ENCODE measurements at places on chromosomes 1 and 21.

- no peak for DNase-seq
These were observed 677 bp downstream of the AGPAT3 start for GRCh38 chr21:43865540-43866259.

DNA sequence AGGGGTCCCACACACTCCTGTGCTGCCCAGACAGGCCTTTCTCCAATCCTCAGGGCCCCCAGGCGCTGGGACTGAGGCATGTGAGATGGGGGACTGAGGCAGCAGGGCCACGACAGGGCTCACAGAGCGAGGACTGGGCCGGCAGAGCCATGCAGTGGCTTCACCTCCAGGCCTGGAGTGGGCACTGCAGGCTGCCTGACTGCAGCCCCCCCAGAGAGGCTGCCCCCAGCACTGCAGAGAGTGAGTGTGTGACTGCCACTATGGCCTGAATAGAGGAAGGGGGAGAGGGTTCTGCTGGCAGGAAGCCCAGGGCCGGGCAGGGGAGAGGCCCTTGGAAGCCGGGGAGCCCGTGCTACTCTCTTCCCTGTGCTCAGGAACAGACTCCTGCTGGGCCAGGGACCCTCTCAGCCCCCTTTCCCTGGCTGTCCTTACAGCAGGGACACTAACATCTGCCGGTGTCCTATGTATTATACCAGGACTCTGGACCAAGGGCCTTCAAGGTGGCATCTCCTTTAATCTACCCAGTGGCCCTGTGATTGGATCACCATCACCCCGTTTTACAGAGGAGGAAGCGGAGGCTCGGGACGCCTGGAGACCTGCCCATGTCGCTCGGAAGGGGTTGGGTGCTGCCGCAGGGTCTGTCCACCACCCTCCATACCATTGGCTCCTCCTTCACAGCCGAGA is 20.2 kb upstream of the PLEKHG5 start:
- DNase-seq, result no peak

DNA sequence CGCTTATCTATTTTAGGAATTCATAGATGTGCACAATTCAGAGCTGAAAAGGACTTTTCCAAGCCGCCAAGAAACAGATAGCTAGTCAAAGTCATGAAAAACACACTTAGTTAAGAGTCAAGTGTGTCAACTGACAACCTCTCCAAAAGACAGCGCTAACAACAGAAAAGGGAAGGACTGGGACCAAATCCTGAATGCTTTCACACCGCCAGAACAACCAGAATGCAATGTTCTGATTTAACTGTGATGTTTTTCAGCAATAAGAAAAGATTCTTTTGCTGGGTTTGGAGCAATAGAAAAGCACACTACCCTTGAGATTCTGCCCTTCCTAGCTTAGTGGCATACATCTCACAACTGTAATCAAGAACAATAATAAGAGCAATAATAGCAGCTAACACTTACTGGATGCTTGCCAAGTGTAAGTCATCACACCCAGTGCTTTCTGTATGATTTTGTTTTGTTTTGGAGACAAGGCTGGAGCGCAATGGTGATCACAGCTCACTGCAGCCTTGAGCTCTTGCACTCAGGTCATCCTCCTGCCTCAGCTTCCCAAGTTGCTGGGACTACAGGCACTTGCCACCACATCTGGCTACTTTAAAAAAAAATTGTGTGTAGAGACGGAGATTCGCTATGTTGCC is 33.9 kb upstream of the SDC3 start:
- DNase-seq, result no peak

GRCh38 chr1:67059346-67059745 is 5.4 kb upstream of the SLC35D1 start:
- DNase-seq, result no peak

DNA sequence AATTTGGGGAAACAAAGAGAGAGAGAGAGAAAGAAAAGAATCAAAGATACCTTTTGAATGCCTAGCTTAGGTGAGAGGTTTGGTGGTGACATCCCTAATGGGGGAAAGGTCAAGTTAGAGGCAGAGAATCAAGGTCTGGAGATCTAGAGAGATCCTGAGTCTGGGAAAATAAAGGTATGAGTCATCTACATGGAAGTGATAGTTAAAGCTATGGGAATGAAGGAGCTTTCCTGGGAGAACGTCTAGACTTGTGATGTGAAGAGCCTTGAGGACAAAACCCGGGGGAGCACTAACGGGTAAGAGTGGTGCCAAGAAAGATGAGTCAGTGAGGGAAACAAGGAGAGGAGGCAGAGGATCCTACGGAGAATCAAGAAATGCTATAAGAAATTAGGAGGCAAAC is 110.8 kb upstream of the RUNX1 start:
- DNase-seq, result no peak

DNA sequence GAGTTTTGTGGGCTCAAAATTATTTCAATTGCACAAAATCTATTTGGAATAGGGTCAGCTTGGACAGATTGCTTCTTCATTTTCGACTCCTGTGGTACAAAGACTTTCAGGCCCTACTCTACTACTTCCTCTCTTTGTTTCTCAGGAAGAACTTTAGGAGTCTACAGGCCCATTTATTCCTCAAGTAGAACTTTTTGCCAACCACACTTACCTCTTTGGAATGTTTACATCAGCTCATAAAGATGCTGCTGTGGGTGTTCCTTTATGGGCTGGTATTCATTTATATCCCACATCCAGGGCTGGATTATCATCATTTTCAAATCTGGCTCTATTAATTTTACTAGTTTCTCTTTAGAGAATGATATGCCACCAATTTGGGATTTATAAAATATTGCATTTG is 46.3 kb upstream of the TNFSF18 start:
- no peak for DNase-seq

DNA sequence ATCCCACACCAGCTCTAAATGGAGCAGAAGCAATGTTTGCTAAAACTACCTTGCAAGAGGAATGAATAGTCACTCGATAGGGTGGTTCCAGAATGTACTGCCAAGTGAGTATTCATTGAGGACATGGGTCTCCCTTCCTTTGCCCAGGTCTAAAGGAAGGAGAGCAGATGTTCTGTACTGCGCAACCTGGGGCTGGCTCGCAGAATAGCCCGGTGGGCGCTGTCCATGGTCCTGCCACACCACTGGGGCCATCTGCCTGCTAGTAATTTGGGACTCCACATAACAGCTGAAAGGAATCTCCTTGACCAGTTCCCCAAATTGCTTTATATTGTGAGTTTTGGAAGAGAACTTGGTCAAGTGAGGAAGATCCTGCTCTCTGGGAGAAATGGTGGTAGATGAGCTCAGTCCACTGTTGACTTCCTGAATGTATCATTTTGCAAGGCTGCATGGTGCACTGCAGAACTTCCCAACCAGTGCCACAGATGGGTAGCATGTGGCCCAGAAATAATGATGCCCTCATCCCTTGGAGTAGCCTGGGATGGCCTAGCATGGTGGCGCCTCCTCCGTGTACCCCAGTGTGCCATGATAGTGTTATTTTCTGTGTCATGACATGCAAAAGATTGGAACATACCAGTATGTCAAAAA is 5.7 kb downstream of the SLC6A17 start:
- peak; percentile 27 for DNase-seq

- no peak for DNase-seq
These were observed 10.5 kb upstream of the CNIH3 start for GRCh38 chr1:224605482-224606181.

DNA sequence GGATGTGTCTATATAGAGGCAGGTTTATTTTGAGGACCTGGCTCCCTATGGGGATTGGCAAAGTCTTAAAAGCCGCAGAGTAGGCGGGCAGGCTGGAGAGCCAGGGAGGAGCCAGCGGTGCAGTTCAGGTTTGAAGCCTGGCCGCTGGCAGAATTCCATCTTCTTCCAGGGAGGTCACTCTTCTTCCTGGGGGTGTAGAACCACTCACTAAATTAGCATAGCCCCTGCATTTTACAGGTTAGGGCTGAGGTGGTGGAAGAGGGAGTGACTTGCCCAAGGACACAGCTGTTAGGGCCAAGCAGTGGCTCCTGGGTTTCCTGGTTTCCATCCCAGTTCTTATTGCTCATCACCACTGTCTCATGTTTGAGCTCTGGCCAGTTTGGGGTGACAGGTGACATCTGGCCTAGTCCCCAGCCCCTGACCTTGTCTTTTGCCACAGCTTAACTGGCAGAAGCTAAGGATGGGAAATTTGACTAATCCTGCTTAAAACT is 1.4 kb downstream of the PINK1 start:
- no peak for DNase-seq

GRCh38 chr1:157893686-157894085 is 52.1 kb upstream of the CD5L start:
- no peak for DNase-seq

DNA sequence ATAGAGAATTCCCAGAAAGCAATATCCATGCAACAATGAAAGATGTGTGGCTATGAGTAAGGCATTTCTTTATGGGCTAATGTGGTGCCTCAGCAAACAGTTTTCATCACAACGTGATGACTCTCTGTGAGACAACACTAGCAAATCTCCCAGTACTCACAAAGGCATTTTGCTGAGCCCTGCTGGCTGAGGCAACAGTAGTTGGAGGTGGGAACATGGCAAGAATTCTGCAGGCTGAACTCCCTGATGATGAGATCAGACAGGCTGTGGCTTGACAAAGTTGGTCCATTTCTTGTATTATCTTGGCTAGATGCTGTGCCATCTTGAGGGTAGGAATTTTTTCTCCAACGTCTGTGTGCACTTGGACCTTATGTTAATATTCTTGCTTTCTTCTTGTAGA is 24.6 kb downstream of the PROX1 start:
- DNase-seq, result no peak

DNA sequence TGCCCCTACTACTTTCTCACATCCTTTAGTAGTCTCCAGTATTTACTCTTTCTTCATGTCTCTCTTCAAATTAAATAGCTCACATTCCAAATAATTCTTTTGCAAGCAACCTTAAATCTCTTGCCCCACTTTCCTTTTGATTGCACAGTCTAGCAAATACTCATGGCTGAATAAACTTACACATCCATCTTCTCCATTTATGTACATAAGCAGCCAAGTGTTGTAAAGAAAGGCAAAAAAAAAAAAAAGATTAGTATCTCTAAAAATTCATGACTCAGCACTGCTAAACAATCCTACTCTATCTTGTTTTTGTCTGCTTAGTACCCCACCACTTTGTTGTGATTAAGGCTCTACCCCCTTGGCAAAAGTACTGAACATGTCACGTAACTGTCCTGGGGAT is 42.6 kb downstream of the F13B start:
- DNase-seq, result no peak

DNA sequence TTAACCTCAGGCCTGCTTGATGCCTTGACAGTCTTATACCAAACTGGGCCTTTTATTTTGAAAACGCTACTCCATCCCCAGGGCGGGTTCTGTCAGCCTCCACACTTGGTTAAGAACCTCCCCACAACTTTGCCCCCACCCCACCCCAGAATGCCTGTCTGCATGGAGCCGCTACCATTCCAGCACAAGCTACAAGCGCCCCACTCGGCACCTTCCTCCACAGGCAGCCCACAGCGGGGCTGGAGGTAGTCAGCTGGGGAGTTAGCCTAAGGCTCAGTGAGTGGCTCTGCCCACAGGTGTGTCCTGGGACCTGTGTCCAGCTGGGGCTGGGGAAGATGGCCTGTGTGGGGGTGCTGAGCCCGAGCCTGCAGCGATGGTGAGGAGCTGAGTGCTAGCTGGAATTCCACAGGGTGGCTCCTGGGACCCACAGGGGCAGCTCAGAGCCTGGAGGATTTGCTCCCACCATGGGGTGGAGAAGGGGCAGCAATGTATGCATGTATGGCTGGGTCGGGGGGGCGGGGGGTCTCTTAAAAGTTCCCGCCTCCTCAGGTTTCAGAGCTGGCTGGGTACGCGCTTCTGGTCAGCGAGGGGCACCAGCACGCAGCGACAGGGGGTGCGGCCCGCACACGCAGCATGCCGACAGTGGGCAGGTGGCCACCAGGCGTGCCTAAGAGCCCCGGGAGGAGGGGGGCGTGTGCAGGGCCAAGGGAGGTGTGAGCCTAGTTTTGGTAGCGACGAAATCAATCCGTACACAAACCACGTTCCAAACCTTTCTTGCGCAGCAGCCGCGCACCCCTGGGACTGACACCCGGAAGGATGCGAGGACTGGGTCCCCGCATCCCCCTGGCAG is 917 bp downstream of the ETNK2 start:
- DNase-seq, result no peak

- DNase-seq, result no peak
These were observed 50.0 kb upstream of the TARDBP start for GRCh38 chr1:10962483-10962882.

GRCh38 chr1:3674100-3675094 is 22.1 kb downstream of the TP73 start:
- DNase-seq, result no peak

DNA sequence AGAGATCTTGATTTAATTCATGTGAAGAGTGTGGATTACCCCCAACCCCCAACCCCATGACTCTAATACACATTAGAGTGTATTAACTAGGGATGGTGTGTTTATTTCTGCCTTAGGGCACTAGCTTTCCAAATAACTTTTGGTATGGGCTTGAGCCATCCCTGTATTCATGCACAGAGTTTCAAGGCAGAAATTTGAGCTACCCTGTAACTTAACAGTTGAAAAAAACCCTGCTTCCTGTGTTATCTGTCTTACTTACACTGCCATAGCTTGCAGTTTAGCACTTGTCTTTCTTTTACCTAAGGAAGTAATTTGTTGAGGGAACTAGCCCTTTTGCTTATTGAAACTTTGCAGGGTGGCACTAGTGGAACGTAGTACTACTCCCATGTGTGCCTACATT is 6.3 kb downstream of the SRSF11 start:
- DNase-seq, result no peak

DNA sequence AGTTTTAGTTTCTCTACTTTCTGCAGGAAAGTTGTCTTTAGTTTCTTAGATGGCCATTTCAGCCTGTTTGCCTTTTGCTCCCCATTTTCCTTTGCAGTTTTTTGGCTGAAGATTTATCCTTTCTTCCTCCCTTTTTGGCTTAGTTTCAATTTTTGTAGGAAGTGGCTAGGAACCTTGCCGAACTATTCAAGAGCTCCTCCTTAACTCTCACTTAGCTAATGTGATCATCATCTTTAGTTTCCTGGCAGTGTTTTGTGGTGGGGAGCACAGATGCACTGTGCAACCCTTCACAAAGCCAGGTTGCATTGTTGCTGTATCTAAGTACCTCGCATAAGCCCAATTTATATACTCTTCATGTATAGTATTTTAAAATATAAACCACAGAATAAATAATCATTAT is 28.8 kb upstream of the CCDC181 start:
- DNase-seq, result no peak

DNA sequence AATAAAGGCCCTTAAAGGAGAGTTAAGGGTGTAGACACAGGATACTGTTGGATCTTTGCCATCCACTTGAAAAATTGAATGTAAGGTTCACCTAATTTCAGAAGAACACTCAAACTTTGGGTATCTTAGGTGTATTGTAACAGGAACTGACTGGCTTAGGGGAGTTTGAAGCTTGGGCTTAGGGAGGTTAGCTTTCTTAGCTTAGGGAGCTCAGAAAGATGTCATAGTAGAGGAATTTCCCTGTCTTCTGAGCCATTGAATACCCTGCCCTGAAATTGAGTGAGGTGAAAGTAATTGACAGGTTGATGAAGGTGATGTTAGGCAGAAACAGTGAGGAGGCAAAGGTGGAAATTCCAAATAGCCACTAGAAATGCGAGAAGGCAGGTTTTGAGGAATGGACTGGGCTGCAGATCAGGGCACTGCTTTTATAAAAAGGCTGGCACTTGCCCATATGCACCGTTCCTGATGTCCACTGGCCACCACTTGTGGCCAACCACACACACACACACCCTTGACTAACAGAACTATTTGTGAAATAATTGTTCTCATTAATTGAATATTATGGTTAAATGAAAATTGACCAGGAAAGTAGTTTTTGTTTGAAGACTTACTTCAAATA is 16.5 kb downstream of the BACH1 start:
- no peak for DNase-seq
